ENCODE measurements at places on chromosomes 1 and 21.

DNA sequence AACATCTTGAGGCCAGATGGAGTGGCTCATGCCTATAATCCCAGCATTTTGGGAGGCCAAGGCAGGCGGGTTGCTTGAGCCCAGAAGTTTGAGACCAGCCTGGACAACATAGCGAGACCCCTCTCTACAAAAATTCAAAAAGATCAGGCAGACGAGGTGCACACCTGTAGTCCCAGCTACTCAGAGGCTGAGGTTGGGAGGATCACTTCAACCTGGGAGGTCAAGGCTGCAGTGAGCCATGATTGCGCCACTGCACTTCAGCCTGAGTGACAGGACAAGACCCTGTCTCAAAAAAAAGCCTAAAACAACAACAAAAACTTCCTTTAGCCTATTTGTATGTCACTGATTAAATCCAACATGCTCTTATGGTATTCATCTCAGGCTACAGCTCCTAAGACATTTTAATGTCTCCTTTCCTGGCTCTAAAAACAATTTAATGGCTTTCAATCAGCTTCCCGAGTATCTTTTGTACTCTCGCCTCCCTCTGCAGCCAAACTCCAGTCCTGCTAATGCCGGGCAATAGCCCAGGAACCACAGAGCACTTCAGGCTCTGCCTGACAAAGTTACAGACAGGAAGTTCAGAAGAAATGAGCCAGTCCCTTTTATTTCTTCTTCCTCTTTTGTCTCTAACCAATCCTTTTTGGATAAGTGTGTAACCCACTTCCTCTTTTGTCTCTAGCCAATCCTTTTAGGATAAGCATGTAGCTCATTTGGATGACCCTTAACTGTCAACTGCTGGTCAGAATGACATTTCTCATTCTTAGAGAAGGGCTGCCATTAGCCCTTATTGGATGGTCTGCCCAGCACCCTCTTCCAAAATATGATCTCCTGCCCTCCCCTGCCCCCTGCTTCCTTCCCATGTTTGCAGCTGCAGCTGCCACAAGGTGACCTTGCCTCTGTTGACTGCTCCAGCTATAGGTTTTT lies 6.6 kb upstream of the DOP1B start:
- DNase-seq = peak; percentile 45

DNA sequence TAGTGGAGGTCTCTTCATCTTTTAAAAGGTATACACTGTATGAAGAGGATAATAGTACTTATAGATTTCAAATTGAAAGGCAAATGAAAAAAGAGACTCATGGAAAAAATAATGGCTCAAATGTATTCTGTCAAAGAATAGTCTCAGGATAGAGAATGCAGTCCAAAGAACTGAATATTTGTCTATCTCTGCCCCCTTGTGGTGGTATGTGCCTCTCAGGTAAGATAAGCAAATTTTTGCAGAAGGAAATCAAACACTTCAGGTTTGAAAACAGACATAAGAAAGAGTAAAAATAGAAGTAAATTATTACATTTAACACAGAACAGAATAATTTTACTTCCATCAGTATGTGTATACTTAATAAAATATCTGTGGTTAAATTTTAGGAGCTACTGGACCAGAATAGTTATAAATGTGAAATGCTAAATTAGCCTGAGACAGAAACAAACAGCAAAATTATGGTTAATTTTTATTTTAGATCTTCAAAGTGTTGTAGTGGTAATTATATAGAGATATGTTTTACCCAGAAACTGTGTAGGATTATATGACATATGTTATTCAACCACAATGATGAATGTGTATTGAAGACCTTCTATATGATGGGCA lies 164.4 kb upstream of the PALMD start:
- DNase-seq = peak; percentile 57

- no peak for DNase-seq
Measured at GRCh38 chr1:2124446-2125198, 70.0 kb downstream of the FAAP20 start.

DNA sequence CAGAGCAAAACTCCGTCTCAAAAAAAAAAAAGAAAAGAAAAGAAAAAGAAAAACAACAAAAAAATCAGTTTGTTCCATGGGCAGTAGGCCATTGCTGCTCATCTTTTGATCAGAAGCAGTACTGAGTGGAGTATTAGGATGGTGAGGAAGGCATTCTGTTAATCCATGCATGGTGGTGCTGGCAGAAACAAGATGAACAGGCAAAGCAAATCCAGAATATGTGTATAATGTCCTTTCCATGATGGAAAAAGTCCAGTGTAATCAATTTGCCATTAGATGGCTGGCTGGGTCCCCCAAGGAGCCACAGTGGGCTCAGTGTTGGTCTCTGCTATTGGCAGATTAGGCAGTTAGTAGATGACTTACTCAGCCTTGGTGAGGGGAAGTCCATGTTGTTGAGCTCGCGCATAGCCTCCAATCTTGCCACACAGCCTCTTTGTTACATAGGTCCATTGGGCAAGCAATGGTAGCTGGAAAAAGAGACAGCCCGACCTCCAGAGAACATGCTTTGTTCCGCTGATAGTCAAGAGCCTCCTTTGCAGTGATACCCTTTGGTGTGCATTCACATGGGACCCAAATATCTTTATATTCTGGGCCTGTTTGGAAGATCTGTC lies 23.3 kb downstream of the H3-3A start:
- DNase-seq = no peak

DNA sequence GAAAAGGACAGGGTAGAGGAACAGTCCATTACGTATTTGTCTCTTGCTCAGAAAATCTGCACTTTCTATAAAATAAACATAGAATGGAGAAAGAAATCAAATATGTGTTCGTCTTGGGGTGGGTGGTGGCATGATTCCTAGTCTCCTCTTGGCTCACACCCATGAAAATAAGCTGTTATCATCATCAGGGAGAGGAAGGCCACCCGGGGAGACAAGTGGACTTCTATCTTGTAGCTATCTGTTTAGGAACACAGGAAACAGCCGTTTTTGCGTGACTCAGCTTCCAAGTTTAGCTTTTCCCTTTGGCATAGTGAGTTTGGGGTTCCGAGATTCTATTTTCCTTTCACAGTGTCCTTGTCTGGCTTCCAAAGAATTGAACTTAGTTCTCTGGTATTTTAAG lies 622.3 kb downstream of the PTPRU start:
- no peak for DNase-seq

GRCh38 chr1:206032380-206033140 lies 8.9 kb upstream of the CTSE start:
- DNase-seq = no peak

DNA sequence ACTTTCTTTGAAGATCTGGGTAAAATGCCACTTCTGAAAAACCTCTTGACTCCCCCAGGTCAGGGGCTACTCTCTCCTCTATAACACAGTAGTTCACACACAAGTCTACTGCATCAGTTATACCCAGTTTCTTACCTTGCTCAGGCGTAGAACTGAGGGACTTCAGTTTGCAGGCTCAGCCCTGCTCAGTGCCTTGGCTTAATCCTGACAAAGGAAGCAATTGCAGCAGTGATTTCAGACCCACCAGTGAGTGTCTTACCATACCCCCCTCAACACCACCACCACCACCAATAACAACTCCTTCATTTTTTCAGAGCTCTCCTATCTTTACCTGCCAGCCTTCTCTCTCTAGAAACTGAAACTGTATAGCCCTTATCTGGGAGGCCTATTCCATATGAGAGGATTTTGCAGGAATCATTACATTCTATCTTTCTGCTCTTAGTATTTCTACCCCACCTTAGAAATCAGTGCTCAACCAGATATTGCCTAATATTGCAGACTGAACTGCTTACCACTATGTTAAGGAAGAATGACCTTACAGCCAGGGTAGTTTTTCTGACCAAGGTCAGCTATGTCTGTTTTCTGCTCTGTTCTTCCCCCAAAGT lies 105.5 kb upstream of the S1PR1 start:
- DNase-seq = no peak
